ENCODE measurements at places on chromosomes 6 and 20.

- DNase-seq = no peak
Measured at GRCh38 chr20:14495066-14495465, 157.7 kb upstream of the FLRT3 start.

GRCh38 chr6:53432318-53433161 is 83.8 kb upstream of the ELOVL5 start:
- DNase-seq = no peak

- DNase-seq = no peak
Measured at GRCh38 chr6:78746457-78746856, 120.9 kb upstream of the IRAK1BP1 start.

- no peak for DNase-seq
Measured at GRCh38 chr6:167906899-167907298, 80.2 kb downstream of the AFDN start.

- no peak for DNase-seq
Measured at GRCh38 chr20:42587427-42587826, 602.3 kb downstream of the PTPRT start.

GRCh38 chr20:8811801-8812594 is 256.9 kb upstream of the PLCB4 start:
- no peak for DNase-seq

DNA sequence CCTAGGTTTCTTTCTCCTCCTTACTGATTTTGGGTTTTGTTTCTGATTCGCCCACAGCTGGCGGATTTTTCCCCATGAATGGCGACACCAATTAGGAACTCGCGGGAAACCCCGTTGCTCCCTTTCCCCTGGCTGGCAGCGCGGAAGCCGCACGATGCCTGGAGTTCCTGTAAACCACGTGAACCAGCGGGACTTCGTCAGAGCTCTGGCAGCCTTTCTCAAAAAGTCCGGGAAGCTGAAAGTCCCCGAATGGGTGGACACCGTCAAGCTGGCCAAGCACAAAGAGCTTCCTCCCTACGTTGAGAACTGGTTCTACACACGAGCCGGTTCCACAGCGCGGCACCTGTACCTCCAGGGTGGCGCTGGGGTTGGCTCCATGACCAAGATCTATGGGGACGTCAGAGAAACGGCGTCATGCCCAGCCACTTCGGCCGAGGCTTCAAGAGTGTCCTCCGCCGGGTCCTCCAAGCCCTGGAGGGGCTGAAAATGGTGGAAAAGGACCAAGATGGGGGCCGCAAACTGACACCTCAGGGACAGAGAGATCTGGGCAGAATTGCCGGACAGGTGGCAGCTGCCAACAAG is 3.2 kb upstream of the SEC23B start:
- DNase-seq = no peak

Measured in activated T-helper 1 cell treated with anti-CD3 and anti-CD28 coated beads, Interleukin-2, amount 50 U/mL, for 16 hours (primary cell).